ENCODE measurements at places on chromosomes 5 and 9. TPM values are rescaled to one million over a fixed set of nuclear protein-coding genes. Genes with fewer than 3 reads are reported as not detected.

DNA sequence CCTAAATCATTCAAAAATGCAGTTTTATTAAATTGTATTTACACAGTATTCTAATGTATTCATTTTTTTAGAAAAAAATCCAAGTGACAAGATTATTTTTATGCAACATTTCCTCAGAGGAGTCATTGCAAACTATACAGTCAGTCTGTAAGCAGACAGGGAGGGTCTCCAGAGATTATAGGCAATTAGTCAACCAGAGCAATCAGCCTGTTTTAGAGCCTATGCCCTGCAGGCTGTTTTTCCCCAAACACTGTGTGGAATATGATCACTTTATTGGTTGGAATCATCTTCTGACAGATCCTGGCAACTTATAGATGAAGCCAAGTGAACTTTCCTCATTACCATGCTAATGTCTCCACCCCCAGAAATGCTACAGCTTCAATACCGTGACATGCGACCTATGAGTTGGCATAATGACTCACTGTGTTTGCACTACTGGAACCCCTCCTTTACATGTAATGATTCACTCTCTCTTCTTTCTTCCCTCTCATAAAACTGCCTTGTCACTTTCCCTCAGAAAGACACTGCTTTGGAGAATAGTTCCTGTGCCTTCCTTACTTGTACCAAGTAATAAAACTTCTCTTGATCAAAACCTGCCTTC is 577.7 kb upstream of the FTMT start:
- DNase-seq: peak; percentile 24
- no peak overlapping the region for H3K4me3 ChIP-seq
- H3K4me1 ChIP-seq: no peaks in the 10 kb centered on the region

- H3K27me3 ChIP-seq: peaks cover 9% of the 10 kb centered on the region
- no peak overlapping the region for H3K27ac ChIP-seq
- H3K36me3 ChIP-seq: no peaks in the 10 kb centered on the region
- DNase-seq: no peak
Measured at GRCh38 chr9:110048976-110049698, 158.8 kb downstream of the C9orf152 start.

DNA sequence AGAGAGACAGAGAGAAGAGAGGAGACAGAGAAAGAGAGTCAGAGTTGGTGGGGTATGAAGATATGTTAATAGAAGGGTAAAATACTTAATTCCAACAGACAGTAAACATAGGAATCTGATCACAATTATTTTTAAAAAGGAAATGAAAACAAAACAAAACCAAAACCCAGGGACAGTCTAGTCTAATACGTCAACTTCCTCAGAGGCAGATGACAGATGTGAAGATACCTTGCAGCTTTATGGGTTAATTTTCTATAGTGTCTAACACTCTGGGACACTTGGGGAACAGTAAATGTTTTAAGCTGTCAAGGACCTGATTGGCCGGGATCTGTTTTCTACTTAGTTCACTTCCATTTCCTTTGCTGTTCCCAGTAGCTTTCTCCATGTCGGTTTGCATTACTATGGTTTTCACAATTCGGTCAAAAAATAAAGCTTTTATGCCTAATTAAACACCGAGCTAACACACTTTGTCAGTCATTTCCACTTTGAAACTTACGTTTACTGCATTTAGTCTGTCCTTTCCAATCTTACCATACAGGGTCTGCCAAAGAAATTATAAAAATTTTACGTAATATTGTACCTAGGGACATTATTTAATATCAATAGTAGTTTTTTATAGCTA is 216.5 kb downstream of the MCTP1 start:
- no peaks in the 10 kb centered on the region for H3K36me3 ChIP-seq
- H3K27me3 ChIP-seq: no peaks in the 10 kb centered on the region
- H3K4me1 ChIP-seq: no peaks in the 10 kb centered on the region
- no peak overlapping the region for H3K27ac ChIP-seq

GRCh38 chr5:143585970-143586369 is 182.5 kb upstream of the NR3C1 start:
- H3K27me3 ChIP-seq: no peaks in the 10 kb centered on the region
- peak; percentile 76 for DNase-seq
- H3K27ac ChIP-seq: peak overlapping the region; percentile 70

- peaks cover 8% of the 10 kb centered on the region for H3K27me3 ChIP-seq
- H3K4me3 ChIP-seq: no peak overlapping the region
- no peak overlapping the region for H3K27ac ChIP-seq
Measured at GRCh38 chr5:16518606-16519005, 53.0 kb upstream of the ZNF622 start.

- H3K4me3 ChIP-seq: no peak overlapping the region
- DNase-seq: no peak
- H3K27ac ChIP-seq: no peak overlapping the region
- no peaks in the 10 kb centered on the region for H3K4me1 ChIP-seq
Measured at GRCh38 chr5:92944337-92944736, 636.7 kb downstream of the NR2F1-AS1 start.

DNA sequence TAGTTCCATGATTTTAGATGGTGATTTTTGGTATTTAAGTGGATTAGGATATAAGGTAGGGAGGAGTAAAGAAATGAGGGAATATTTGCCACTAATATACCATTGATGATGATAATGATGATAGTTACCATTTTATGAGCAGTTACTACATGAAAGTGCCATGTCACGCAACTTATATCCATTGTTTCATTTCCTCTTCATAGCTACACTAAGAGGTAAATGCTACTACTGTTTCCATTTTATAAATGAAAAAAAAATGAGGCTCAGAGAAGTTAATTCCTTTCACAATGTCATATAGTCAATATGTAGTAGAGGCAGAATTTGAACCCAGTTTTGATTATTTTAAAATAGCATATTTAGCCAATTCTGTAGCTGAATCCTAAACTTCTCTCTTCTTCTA is 112.2 kb upstream of the ADRA1B start:
- H3K27ac ChIP-seq: no peak overlapping the region
- DNase-seq: no peak
- no peak overlapping the region for H3K4me3 ChIP-seq
- no peaks in the 10 kb centered on the region for H3K36me3 ChIP-seq

- H3K27me3 ChIP-seq: no peaks in the 10 kb centered on the region
- no peak overlapping the region for H3K27ac ChIP-seq
- H3K4me3 ChIP-seq: no peak overlapping the region
- no peak for DNase-seq
- no peaks in the 10 kb centered on the region for H3K36me3 ChIP-seq
Measured at GRCh38 chr5:44150075-44150723, 239.0 kb downstream of the FGF10 start.

- no peak overlapping the region for H3K4me3 ChIP-seq
- H3K27me3 ChIP-seq: no peaks in the 10 kb centered on the region
- no peak for DNase-seq
- no peaks in the 10 kb centered on the region for H3K4me1 ChIP-seq
Measured at GRCh38 chr5:156182174-156182967, 144.6 kb upstream of the SGCD start.

Gene FCN1
- not detected for total RNA-seq

Gene PKD2L2
- total RNA-seq: not detected

Gene PCSK5
- not detected for total RNA-seq

Gene RASGEF1C
- 0.31 TPM for total RNA-seq

Gene AGPAT2
- 54.5 TPM for total RNA-seq

Gene PCDHGA12
- total RNA-seq: 0.13 TPM

Data from K562 (cell line).